HS-5 (cell line): ENCODE measurements at places on chromosomes 16 and 17.

DNA sequence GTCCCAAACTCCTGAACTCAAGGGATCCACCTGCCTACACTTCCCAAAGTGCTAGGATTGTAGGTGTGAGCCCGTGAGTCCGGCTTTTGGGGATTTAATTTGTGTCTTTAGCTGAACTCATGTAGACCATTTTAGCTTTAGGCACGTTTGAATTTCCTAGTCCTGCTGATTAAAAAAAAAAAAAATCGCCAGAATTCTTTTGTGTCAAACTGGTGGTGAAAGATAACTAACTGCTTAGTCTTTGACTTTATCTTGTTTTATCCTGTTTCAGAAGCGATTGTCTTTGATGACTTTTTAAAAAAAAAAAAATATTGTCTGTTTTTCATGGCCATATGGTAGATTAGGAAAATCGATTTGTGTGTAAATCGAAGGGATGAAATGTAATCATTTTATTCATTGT lies 2.6 kb downstream of the RABEP1 start:
- DNase-seq: no peak

GRCh38 chr17:14209215-14209614 lies 27.4 kb downstream of the CDRT15 start:
- no peak for DNase-seq

GRCh38 chr16:1787322-1788094 lies 4.7 kb downstream of the NUBP2 start:
- no peak for DNase-seq

- no peak for DNase-seq
Observed at GRCh38 chr16:52436339-52437276, 110.3 kb downstream of the TOX3 start.

DNA sequence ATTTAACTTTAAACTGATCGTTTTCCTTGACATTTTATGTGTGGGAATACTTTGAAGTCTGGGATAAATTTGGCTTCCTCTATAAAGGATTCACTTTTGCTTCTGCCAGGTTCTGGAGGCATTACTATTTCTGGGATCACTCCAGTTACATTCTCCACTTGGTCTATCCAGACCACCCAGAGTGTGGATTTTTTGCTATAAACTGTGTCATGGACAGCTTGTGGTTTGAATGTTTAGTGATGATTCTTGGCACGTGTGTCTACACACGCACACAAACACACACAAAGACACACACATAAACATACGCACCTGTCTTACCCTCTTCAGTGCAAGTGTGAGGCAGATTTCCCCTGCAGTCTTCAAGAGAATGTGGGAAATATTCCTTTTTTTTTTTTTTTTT lies 27.4 kb upstream of the MSI2 start:
- DNase-seq: no peak
